Fibroblast of skin of scalp (primary cell): ENCODE measurements at places on chromosomes 11 and 22.

DNA sequence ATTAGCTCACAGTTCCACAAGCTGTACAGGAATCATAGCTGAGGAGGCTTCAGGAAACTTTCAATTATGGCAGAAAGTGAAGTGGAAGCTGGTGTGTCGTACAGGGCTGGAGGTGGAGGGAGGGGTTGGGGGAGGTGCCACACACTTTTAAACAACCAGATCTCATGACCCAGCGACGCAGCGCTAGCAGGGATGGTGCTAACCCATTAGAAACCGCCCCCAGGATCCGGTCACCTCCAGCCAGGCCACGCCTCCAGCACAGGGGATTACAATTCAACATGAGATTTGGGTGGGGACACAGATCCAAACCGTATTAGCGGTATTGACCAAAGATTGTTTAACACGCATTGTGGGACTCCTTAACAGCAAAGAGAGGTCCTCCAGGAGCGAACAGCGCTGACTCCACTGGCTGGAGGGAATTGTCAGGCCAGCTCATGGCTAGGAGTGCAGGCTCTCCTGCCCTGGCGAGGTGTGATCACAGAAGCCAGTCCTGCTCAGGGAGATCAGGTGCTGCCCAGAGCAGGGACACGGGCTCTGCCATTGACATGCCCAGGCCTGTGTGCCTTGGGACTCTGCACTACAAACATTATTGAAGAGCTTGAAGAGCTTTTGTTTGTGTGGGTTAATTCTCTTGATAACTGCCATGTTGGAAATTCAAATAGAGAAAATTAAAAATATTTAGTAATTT, 215.3 kb downstream of the TBC1D22A start:
- no peak for DNase-seq

DNA sequence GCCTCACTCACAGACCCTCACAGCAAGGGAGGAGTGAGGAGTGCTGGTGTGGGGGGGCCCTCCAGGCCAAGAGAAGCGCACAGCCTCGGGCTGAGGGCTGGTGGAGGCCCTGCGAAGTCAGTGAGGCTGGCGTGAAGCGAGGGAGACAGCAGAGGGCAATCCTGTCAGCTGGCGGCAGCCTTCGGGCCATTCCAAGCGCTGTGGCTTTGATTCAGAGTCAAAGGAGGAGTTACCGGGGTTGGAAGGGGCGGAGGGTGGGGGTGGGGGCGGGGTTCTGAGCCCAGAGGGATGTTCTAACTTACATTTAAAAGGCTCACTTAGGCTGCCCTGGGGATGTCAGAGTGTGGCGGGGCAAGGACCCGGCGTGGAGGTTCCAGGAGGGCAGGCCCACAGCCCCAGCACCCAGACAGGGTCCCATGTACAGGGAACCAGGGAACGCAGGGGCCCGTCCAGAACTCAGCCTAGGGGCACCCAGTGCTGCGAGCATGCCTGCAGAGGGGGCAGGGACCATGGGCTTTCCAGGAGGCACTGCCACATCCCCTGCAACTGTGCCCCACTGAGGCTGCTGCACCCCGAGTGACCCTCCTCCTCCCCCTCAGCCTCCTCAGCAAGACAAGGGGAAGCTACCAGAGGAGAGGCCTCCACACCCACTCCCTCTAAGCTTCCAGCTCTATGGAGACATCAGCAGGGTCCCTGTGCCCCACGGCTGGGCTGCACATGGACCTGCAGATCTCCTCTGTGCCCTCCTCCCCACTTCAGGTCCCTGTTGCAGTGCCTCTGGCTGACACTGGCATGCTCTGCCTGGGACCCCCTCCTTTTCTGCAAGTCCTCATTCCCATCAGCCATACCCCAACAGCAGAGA, 39.7 kb upstream of the TTLL12 start:
- peak; percentile 62 for DNase-seq

GRCh38 chr11:128725630-128726319, 31.9 kb downstream of the FLI1 start:
- peak; percentile 57 for DNase-seq

- no peak for DNase-seq
These were observed 26.4 kb downstream of the VPS37C start for GRCh38 chr11:61134801-61135257.

GRCh38 chr11:57332694-57333440, 2.8 kb downstream of the SSRP1 start:
- DNase-seq, result no peak
